ENCODE measurements at places on chromosomes 1 and 21.

DNA sequence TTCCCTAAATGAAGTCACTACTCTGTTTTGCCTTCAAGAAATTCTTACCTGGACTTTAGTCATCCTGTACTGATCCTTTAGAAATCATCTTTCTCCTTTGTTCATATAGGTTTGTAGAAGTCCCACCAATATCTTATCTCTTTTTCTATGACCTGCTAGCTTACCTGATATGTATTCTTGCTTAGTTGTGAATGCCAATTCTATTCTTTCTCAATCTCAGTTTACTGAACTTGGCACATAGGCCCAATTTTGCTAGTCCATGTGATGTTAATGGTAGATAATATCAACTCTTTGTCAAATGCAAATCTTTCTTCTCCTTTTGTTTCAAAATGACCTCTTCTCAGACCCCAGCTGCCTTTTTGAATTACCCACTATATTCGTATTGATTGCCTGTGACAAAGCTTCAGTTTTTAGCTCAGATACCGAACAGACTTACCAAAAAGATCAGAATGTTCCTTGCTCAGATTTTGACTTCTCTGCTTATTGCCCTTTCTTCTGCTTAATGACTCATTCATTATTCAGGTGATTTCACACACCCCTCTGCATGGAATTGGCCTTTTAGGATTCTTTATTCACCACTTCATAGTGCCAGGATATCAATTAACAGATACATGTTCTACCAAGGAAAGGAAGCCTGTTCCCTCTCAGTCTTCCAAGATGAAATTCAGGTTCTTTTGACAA lies 20.6 kb downstream of the IPO9 start:
- peaks cover 16% of the 10 kb centered on the region for H3K4me1 ChIP-seq
- H3K27me3 ChIP-seq: no peaks in the 10 kb centered on the region
- no peak overlapping the region for H3K27ac ChIP-seq
- H3K4me3 ChIP-seq: no peak overlapping the region

- H3K27ac ChIP-seq: no peak overlapping the region
- H3K4me3 ChIP-seq: no peak overlapping the region
- peaks cover 6% of the 10 kb centered on the region for H3K27me3 ChIP-seq
- H3K4me1 ChIP-seq: no peaks in the 10 kb centered on the region
- no peak for DNase-seq
Observed at GRCh38 chr1:162660574-162660973, 28.3 kb downstream of the DDR2 start.

GRCh38 chr1:87983841-87984240 lies 655.2 kb downstream of the LMO4 start:
- no peaks in the 10 kb centered on the region for H3K36me3 ChIP-seq
- DNase-seq: no peak
- no peak overlapping the region for H3K27ac ChIP-seq

- peaks cover 9% of the 10 kb centered on the region for H3K36me3 ChIP-seq
- DNase-seq: no peak
Observed at GRCh38 chr1:91683598-91683951, 182.9 kb downstream of the CDC7 start.

- no peak overlapping the region for H3K4me3 ChIP-seq
- H3K27me3 ChIP-seq: no peaks in the 10 kb centered on the region
- no peaks in the 10 kb centered on the region for H3K36me3 ChIP-seq
- DNase-seq: no peak
Observed at GRCh38 chr1:36068866-36069265, 15.0 kb upstream of the TEKT2 start.

GRCh38 chr1:212984522-212985291 lies 31.0 kb downstream of the ANGEL2 start:
- H3K4me1 ChIP-seq: peaks cover 14% of the 10 kb centered on the region
- H3K4me3 ChIP-seq: no peak overlapping the region
- no peak for DNase-seq
- H3K36me3 ChIP-seq: no peaks in the 10 kb centered on the region

GRCh38 chr1:113255720-113256347 lies 134.5 kb upstream of the MAGI3 start:
- DNase-seq: no peak
- H3K4me3 ChIP-seq: no peak overlapping the region
- H3K27ac ChIP-seq: no peak overlapping the region
- peaks cover 11% of the 10 kb centered on the region for H3K27me3 ChIP-seq
- H3K36me3 ChIP-seq: no peaks in the 10 kb centered on the region

GRCh38 chr1:209335178-209335577 lies 248.3 kb upstream of the CAMK1G start:
- H3K27ac ChIP-seq: no peak overlapping the region
- H3K4me3 ChIP-seq: no peak overlapping the region
- H3K36me3 ChIP-seq: no peaks in the 10 kb centered on the region
- no peaks in the 10 kb centered on the region for H3K4me1 ChIP-seq

DNA sequence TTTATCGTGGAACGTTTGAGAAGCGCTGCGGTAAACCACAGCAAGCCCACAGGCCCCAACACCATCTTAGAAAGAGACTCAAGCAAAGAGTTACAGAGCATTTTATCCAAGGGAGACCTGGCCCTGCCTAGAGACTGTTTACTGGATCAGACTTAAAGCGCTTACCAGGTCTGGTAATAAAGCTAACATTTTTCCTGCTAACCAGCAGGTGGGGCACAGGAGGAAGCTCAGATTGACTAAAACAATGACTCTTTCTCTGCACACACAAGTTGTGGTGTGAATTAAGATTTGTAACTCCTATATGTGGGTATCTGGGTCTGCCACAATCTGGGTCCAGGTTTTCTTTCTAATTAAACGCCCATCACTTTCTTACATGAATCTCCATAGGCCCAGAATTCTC lies 136.5 kb upstream of the ETS2 start:
- peaks cover 13% of the 10 kb centered on the region for H3K27me3 ChIP-seq
- no peak for DNase-seq
- no peak overlapping the region for H3K27ac ChIP-seq

DNA sequence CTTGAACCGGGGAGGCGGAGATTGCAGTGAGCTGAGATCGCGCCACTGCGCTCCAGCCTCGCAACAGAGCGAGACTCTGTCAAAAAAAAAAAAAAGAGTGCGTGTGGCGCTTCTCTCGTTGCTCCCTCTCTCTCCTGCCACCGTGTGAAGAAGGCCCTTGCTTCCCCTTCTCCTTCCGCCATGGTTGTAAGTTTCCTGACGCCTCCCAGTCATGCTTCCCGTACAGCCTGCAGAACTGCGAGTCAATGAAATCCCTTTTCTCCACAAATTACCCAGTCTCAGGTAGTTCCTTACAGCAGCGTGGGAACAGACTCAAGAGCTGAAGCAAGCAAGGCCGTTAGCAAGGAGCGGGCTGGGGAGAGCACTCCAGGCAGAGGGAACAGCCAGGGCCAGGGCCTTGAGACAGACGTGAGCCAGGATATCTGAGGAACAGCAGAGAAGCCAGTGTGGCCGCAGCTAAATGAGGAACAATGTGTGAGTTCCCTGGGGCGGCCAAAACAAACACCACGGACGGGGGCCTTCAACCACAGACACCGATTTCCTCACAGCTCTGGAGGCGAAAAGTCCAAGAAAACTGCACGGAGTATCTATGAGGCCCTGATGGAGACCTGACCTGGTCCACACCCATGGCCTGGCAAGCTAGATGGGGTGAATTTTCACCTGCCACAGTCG lies 54.2 kb upstream of the ETS2 start:
- no peaks in the 10 kb centered on the region for H3K27me3 ChIP-seq
- no peak overlapping the region for H3K27ac ChIP-seq
- peaks cover 6% of the 10 kb centered on the region for H3K4me1 ChIP-seq

DNA sequence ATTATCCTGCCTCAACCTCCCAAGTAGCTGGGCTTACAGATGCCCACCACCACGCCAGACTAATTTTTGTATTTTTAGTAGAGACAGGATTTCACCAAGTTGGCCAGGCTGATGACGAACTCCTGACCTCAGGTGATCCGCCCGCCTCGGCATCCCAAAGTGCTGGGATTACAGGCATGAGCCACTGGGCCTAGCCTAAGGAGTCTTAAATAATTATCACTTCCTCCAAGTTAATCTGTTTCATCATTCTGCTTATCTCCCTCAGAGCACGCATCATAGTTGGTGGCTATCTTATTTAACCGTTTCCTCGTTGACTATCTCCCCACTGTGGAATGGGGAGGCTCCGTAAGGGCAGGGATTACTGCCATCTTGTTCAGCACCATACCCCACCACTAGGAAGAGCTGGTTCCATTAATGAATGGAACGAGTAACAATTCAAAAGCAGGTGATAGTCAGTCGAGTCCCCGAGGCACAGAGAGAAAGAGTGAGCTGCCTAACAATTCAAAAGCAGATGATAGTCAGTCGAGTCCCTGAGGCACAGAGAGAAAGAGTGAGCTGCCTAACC lies 52.7 kb downstream of the GLUL start:
- H3K27ac ChIP-seq: no peak overlapping the region
- no peaks in the 10 kb centered on the region for H3K36me3 ChIP-seq
- H3K27me3 ChIP-seq: no peaks in the 10 kb centered on the region
- H3K4me3 ChIP-seq: no peak overlapping the region
- no peak for DNase-seq
- H3K4me1 ChIP-seq: no peaks in the 10 kb centered on the region

GRCh38 chr1:182388392-182389134 lies 3.0 kb downstream of the GLUL start:
- H3K4me1 ChIP-seq: peaks cover 22% of the 10 kb centered on the region
- H3K36me3 ChIP-seq: peaks cover 34% of the 10 kb centered on the region
- peaks cover 7% of the 10 kb centered on the region for H3K27me3 ChIP-seq
- no peak overlapping the region for H3K27ac ChIP-seq
- H3K4me3 ChIP-seq: no peak overlapping the region

DNA sequence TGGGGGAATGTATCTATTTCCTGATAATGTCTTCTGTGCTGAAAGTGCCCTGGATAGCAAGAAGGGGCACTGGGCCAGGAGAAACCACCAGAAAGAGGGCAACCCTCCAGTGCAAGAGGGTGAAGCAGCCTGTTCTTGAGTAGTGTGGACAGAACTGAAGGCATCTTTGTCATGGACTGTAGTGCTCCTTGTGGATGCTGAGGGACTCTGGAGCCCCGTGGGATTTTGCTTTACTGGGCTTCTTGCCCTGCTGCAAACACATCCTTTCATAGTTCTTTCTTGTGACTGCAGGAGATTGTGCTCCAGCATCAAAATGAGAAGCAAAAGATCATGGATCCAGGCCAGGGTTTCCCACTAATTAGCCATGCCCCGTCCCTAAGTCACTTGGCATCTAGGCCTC lies 300.6 kb downstream of the ZNF326 start:
- H3K4me3 ChIP-seq: no peak overlapping the region
- H3K27ac ChIP-seq: no peak overlapping the region
- H3K36me3 ChIP-seq: no peaks in the 10 kb centered on the region
- peaks cover 1% of the 10 kb centered on the region for H3K27me3 ChIP-seq

- no peak overlapping the region for H3K4me3 ChIP-seq
- DNase-seq: no peak
- no peaks in the 10 kb centered on the region for H3K36me3 ChIP-seq
- no peaks in the 10 kb centered on the region for H3K27me3 ChIP-seq
Observed at GRCh38 chr1:165855010-165855838, 27.8 kb downstream of the UCK2 start.

GRCh38 chr21:41570791-41571355 lies 62.9 kb upstream of the TMPRSS2 start:
- no peaks in the 10 kb centered on the region for H3K36me3 ChIP-seq
- H3K4me1 ChIP-seq: no peaks in the 10 kb centered on the region
- H3K27me3 ChIP-seq: peaks cover 20% of the 10 kb centered on the region
- H3K27ac ChIP-seq: no peak overlapping the region

GRCh38 chr1:39491146-39491921 lies at the start of gene BMP8A:
Gene BMP8A (plus strand): TSS chr1:39491636. CDS start chr1:39491992, 356 bp downstream.
- peak within 1 kb of the TSS; percentile 52 for H3K4me3 ChIP-seq
- H3K36me3 ChIP-seq: peaks cover 5% of the 10 kb centered on the region
- H3K27me3 ChIP-seq: peaks cover 17% of the 10 kb centered on the region
- DNase-seq: peak; percentile 74
- peaks cover 5% of the 10 kb centered on the region for H3K4me1 ChIP-seq

DNA sequence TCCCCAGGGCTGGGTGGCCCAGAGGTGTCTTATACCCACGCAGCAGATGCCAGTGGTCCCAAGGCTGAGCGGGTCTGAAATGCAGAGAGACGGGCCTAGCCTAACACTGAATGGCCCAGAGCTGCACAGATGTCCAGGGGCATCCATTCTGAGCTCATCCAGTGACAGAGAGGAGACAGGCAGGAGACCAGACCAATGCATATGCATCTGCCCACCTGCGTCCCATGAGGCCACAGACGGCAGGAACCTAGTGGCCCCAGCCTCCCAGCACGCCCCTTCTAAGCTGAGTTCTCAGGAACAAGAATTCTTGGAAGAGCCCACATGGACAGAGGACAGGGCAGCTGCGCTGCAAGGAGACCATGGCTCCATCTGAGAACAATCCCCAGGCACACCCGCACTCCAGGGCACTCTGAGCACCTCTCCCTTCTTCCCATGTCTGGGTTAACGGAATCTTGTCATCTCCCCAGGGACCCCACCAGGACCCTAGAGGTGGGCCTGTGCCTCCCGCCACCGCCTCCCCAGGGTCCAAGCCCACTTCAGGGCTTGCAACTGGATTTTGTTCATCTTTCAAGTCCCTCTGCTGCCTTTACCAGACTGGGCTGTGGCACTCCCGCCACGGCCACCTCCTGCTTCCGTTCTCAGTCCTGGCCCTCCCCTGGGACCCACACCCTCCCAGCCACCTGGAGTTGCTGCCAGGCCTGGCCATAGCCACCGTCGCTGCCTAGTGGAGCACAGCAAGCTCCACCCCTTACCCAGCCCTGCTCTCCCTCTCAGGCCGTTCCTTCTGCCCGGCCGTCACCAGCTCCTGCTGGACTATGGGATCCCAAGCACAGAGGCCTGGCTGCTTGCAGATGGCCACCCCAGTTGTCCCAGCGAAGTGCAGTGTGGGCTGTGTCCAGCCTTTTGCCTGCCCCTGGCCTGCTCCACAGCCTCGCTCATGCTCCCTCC lies 3.3 kb downstream of the WNT3A start:
- H3K4me3 ChIP-seq: no peak overlapping the region
- no peak for DNase-seq
- H3K27me3 ChIP-seq: peaks cover 37% of the 10 kb centered on the region
- no peaks in the 10 kb centered on the region for H3K36me3 ChIP-seq
- peaks cover 13% of the 10 kb centered on the region for H3K4me1 ChIP-seq
- no peak overlapping the region for H3K27ac ChIP-seq

DNA sequence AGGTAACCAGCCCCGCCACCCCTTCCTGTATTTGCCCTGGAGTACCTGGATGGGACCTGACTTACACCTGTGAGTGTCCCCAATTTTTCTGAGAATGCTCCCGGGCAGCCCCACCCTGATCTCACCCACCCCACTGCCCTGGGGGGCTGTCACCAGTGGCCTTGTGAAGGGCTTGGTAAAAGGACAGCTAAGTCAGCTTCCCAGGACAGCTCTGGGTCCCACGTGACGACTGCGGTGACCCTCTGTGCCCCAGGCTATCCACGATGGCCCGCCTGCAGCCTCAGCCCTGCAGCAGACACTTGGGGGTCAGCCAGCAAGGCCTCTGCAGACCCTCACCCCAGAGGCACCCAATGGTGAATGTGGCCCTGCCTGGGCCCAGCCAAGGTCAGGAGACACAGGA lies 5.6 kb downstream of the SRM start:
- peaks cover 28% of the 10 kb centered on the region for H3K36me3 ChIP-seq
- H3K27me3 ChIP-seq: no peaks in the 10 kb centered on the region
- H3K4me3 ChIP-seq: no peak overlapping the region
- DNase-seq: no peak
- H3K27ac ChIP-seq: no peak overlapping the region

Measured in activated CD4-positive, alpha-beta memory T cell treated with anti-CD3 and anti-CD28 coated beads for 36 hours (primary cell).